IPS-NIHi11 (cell line): ENCODE measurements at places on chromosomes 2 and 18.

DNA sequence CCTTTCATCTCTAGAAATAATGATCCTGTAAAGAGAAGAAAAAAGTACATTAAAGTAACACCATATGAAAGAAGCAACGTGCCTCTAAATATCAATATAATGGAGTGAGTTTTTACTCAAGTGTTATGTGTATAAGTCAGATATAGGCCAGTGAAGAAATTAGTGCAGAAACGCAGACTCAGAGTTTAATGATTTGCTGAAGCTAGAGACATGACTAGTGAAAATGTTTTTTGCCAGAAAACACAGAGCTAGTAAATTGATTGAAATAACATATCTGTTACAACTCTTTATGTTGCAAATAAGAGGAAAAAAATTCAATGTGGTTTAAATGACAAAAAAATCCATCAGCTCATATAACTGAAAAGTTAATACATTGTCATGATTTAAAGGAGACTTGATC lies 217.2 kb upstream of the NXPH2 start:
- DNase-seq: no peak

DNA sequence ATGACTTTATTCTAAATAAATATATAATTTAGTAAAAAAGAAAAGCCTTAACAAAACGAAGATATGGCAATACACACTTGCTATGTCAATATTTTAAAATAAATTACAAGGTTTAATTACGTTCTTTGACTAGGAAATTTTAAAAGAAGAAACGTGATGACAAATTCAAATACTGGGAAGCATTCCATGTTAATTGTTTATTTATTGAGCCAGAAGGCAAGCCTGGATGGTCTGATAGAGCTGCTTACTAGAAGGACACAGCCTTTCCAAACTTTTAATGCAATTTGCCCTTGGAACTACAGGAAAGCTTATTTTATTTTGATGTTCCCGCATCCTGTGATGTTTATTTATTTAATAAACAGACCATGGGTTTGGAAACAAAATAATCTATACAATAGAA lies 33.4 kb upstream of the DSEL start:
- DNase-seq: no peak

- DNase-seq: no peak
Measured at GRCh38 chr2:198187841-198188240, 383.4 kb downstream of the PLCL1 start.

DNA sequence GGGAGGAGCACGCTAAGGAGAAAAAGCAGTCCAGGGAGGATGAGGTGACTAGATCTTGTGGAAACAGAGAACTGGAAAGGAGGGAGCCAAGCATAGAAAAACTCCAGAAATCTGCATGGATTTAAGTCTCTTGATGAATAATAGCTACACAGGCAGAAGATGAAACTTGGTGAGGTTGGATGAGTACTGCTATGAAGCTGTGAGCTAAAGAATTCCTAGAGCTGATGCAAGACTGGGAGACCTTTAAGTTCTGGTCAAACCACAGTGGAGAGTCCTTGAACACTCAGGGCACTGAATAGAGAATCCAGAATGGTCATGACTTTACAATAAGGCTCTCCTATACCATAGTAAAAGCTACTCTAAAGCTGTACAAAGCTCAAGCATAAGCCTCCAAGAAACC lies 18.4 kb upstream of the PIEZO2 start:
- no peak for DNase-seq

DNA sequence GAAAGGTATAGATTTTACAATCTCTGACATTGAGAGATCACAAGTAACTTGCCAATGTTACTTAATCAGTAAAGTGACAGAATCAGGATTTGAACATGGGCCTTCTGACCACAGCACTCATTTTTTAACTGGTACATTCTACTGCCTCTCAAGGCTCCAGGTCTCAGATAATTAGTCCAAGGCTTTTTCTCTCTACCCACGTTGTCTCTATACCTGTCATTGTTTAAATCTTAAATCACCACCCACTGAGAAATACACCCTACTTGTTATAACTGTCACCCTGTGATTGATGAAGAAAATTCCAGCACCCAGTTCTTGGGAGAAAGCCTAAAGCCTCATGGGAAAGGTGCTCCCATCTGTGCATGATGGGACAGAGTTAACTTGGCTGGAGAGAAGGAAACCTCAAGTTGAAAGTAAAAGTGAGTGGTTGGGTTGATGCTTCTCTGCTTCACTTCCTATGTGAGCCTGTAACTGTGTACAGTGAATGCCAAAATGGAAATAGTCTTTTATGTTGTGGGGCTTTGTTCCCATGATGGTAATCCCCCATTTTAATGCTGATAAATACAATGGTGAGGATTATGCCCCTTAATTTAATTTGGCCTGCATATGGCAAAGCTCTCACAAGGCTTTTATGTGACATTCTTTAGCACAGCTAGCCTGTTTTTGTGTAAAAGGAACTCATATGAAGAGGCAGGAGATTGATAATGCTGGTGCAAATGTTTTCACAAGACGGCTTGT lies 190.1 kb upstream of the SP5 start:
- no peak for DNase-seq

DNA sequence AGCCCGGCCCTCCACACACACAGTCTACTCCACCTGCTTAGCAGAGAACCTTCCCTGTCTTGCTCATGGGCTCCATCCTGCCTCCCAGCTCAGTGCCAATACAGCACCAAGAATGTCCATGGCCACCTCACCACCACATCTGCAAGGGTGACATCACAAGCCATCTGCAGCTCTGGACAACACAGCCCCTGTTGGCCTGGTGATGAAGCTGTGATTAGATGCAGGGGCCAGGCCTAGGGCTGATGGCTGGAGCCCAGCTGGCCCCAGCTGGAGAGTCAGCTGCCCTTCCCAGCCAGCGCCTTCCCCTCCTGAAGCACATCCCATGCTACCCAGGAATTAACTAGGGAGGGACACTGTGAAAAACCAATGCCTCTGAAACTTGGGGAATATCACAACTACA lies 91.1 kb downstream of the TTC32 start:
- DNase-seq: no peak

DNA sequence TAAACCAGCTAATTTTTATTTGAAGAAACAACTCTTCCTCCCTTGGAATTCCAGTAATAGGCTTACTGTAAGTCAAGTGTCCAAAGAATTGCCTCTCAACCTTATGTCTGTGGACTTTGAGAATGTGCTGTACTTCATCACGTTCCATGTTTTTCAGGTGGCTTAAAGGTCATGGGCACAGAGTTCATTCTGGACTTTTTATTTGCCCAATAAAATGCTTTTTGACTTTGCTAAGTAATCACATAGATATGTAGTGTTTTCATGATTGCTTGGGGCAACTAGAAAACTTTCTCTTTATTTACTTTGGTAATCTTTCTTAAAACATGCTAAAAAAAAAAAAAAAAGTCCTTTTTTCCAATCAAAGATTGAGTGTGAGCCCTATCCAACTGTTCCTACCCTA lies 10.4 kb upstream of the DNAH7 start:
- DNase-seq: no peak

DNA sequence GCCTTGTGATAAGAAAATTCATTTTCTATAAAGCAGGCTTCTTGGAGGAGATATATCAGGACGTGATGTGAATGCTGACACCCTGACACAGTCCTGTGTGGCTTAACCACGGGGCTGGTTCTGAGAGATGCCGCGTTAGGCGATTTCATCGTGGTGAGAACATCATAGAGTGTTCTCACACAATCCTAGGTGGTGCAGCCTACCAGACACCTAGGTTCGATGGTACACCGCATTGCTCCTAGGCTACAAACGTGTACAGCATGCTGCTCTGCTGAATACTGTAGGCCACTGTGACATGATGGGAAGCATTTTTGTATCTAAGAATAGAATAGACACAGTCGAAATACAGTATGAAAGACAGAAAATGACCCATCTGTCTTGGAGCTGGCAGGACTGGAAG lies 82.5 kb downstream of the TNFRSF11A start:
- no peak for DNase-seq

- DNase-seq: no peak
Measured at GRCh38 chr2:185132501-185133041, 534.2 kb downstream of the ZNF804A start.

DNA sequence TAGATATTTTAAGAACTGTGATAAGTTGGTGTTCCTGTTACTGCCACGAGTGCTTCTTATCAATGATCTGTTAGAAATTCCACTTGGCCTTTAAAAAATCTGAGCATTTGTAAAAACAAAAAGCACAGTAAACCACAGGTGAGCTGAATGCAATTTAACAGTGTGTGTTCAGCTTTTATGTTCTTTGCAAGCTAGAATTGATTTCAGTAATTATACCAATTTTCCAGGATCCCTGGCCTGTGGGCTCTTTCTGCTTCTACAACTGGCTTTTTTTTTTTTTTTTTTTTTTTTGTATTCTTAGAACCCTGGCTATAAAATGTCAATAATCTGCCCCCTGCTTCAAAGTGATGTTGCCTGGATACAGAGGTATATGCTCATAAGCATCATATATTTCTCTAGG lies 548.5 kb upstream of the SLC8A1 start:
- no peak for DNase-seq

DNA sequence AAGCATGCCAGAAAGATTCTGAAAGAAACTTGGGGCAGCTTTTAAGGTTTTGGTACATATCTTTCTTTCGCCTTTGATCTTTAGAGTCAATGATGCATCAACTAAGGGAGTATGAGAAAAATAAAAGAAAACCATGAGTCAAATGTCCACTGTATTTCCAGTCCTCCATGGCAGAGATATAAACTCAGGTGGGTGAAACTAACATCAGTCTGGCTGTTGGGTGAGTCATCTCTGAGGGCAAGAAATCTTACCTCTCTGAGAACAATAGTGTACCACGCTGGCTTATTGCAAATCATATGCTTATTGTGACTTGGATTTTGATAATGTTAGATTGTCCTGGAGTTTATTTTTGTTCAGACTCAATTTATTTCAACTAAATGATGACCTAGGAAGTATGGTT lies 521.0 kb downstream of the PLCL1 start:
- DNase-seq: no peak

- DNase-seq: no peak
Measured at GRCh38 chr2:137566387-137566786, 397.9 kb upstream of the HNMT start.

GRCh38 chr2:216858312-216858711 lies 1.6 kb downstream of the TNP1 start:
- DNase-seq: no peak

DNA sequence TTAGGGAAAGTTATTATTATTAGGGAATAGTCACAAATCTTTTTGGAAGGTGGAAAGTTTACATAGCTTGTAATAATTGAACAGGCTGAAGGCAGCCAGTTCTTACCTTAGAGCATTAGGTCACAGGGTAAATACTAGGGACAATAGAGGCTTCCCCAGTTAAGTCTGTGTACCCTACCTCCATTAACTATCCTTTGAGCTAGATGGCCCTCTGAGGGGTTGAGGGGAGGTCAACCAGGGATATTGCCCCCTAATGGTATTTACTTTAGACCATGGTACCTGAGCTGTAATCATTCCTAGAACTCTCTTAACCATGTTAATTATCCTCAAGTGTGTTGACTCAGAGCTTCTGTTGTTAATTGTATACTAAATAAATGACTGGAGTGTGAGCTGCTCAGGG lies 120.5 kb upstream of the SCN7A start:
- no peak for DNase-seq

- no peak for DNase-seq
Measured at GRCh38 chr2:176709149-176709951, 440.1 kb downstream of the MTX2 start.

DNA sequence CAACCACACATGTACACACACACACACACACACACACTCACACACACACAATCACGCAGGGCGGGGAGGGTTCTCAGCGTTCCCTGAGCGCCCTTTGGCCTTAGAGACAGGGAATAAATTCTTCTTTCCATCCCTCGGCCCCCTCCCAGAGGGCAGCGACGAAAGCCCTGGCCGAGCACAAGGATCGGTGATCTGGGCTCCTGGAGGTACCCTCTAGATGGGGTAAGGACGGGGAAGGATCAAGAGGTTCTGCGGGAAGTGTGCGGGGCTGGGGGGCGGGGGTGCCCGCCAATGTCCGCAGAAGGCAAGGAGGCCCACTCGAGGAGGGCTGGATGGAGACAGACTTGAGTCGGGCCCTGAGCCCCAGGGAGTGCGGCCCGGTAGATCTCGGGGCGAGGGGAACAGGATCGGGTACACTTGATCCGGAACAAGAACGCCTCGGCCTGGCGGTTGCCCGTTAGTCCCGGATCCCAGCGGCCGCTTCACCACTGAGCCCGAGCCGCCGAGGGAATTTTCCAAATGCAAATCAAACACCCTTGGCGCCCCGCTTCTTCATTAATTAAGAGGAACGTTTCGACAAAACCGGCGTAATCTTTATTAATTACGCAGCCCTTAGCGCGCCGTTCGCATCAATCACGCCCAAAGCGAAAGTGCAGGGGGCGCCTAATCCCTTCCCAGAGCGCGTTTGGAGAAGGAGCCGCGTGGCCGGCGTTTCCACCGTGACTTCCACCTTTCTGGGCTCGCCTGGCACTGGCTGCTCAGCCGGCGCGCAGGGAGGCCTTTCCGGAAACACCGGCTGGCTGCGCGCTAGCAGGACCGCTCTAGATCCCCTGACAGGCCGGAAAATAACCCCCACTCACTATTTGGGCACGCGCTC lies 7.0 kb upstream of the PAX3 start:
- no peak for DNase-seq

DNA sequence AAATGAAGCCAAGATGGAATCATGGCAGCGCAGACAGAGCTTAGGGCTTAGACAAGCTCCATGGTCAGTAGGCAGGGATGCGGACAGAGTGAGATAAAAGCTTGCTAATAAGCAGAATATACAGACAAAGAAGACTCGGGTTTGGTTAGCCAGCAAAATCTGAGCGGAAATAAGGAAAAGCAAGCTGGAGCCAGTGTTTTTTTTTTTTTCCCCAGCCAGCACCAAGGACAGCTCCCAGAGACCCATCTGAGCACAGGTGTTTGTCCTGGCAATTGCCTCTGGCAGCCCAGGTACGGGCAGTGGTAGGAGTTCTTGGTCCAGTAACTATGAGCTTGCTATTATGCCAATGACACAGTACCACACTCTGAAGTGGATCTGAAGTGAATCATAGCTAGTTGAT lies 187.6 kb downstream of the ADCYAP1 start:
- DNase-seq: peak; percentile 66

- DNase-seq: no peak
Measured at GRCh38 chr18:78619854-78620253, 359.8 kb upstream of the SALL3 start.

DNA sequence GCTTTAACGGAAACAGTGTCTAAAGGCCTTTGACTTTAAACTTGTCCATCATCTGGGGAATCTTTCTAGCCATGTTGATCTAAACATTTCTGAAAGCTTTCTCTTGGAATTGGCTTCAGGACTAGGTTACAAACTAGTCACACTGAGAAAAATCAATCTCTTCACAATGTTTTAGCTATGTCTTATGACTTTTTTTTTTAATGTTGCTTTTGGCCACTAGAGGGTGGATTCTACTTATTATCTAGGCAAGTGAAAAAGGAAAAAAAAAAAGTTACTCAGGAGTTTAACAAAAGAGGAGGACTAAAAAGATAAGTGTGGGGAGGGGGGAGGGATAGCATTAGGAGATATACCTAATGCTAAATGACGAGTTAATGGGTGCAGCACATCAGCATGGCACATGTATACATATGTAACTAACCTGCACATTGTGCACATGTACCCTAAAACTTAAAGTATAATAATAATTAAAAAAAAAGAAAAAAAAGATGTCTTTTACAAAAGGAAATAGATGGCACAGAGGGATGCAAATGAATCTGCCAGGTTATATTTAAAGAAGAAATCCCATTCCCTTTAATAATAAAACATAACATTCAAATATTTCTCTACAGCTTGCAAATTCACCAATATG lies 160.4 kb upstream of the PID1 start:
- DNase-seq: peak; percentile 20

GRCh38 chr2:134713176-134713575 lies 5.6 kb downstream of the TMEM163 start:
- no peak for DNase-seq

GRCh38 chr2:201233192-201233811 lies 27.0 kb upstream of the CASP8 start:
- DNase-seq: peak; percentile 47
